Activated naive CD4-positive, alpha-beta T cell treated with Interleukin-2 at 50 U/mL for 16 hours (primary cell): ENCODE measurements at places on chromosomes 6 and 20.

GRCh38 chr6:141541581-141542324, 591.0 kb upstream of the GJE1 start:
- no peak for DNase-seq

DNA sequence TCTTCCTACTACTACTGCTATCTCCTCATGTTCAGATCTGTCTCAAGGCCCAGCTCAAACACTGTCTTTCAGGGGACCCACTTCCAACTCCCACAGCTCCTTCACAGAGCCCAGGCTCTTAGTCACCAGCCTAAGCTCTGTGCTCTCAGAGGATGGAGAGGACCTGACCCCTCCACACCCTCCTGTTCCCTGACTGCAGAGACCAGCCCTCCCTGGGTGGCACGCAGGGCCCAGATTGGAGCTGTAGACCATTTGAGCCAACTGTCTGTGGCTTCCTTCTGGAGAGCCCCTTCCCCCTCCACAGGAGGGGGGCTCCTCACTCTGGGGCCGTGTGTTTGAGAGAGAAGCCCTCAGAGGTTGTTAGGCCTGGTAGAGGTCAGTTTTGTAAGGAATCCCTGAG, 9.8 kb downstream of the SNPH start:
- no peak for DNase-seq

GRCh38 chr20:5727018-5727515, 23.1 kb upstream of the SHLD1 start:
- no peak for DNase-seq

GRCh38 chr6:121305957-121306607, 28.2 kb downstream of the TBC1D32 start:
- DNase-seq = no peak

DNA sequence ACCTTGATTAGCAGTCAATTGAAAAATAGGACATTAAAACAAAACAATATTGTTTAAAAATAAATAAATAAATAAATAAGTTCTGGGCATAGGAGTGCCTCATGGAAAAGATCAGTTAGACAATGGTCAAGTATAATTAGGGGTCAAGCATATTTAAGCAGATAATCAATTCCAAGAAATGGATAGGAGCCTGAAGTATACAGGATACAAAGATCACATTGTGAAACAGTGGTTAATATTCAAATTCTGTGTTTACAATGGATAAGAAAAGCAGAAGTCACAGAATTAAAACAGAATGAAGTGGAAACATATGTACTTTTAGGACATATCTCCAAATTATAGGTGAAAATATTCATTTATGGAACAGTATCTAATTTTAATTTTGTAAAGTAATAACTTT, 1028.6 kb upstream of the CITED2 start:
- no peak for DNase-seq

GRCh38 chr20:51437182-51437924, 105.2 kb downstream of the NFATC2 start:
- no peak for DNase-seq

- no peak for DNase-seq
Observed at GRCh38 chr6:93242049-93242448, 177.3 kb downstream of the EPHA7 start.

GRCh38 chr6:43966374-43966658, 160.9 kb downstream of the MRPL14 start:
- DNase-seq = no peak

DNA sequence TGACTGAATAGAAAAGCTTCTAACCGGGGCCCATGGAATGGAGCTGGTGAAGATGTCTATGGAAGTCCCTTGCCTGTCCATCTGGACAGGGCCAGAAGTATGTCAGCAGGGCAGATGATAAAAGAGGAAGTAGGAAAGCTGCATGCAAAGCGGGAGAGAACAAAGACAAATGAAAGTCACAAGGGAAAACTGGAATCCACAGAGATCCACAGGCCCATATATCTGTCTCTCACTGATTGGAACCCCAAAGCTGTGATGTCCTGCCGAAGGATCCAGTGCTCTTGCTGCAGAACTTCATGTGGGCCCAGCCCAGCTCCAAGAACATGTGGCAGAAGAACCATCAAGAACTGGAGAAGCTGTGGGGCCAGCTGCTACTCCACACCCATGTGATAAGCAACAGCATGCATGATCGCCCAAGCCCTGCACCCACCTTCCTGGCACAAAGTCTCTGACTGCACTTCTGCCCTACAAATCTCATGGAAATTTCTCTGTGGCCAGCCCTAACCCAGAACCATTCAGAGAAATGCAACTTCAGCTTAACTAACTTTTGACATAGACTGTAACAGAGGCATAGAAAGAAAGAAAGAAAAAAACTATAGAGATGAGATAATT, 716.0 kb downstream of the KIF16B start:
- no peak for DNase-seq

DNA sequence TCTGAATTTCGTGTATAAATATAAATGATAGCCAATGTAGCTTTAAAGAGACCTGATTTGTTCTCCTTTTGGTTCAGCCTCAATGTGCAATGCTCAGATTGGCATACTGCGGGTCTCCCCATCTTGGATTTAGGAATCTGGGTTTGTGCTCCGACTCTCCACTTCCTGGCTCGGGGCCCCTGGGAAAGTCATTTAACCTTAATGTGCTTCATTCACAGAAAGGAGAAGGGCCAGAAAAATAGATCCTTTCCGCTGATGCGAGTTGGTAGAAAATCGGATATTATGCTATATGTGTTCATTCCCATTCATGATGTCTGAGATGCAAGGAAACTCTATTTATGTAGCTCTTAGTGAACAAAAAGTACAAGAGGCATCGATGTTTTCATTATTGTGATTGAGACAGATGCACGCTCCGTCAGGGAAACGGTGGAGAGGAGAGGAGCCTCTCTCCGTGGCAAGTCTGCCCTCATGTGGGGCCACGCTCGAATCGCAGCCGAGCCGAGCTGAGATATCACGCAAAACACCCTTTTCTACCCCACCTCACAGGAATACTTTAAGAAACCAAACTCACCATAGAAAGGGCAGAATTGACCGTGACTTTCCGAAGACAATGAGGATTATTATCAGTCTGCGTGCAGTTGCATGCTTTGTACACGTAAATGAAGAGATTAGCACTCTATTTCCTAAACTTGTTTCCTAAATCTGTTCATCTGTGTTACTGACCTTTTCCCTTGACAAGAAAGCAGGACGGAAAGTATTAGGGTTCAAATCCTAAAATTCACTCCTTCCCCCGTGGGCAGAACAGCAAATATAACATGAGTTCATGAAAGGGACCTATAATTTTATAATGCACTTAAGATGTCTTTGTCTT, 136.6 kb downstream of the COL9A1 start:
- peak; percentile 14 for DNase-seq

DNA sequence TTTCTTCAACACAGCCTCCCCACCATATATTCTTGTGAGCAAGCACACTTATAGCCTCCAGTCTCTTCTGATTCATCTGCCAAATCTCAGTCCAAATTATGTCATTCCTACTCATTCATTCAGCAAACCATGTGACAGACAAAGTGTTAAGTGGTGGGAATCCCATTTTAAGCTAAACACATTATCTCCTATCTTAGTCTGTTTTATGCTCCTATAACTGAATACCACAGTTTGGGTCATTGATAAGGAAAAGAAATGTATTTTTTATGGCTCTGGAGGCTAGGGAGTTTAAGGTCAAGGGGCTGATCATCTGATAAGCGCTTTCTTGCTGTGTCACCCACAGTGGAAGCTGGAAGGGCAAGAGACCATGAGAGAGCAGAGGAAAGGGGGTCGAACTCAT, 23.9 kb upstream of the SMIM13 start:
- no peak for DNase-seq

- no peak for DNase-seq
Observed at GRCh38 chr6:35780719-35781118, at the start of gene CLPSL1. Gene CLPSL1 (plus strand): TSS chr6:35781019. CDS start chr6:35781111, 92 bp downstream.

DNA sequence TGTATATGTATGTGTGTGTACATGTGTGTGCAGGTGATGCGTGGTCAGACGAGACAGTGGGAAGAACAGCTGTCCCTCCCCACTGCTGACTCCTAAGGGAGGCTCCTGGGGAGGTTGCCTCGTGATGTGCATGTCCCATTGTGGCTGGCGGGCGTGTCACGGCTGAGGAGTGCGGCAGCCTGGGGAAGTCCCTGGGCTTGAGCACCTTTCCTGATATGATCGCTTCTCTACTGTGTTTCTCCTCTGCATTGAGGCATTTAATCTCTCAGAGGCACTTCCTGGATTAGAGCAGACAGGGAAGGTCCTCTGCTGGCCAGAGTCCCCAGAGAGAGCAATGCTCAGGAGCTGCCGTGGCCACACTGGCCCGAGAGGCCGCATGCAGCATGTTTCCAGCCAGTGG, 11.4 kb downstream of the NPBWR2 start:
- no peak for DNase-seq

DNA sequence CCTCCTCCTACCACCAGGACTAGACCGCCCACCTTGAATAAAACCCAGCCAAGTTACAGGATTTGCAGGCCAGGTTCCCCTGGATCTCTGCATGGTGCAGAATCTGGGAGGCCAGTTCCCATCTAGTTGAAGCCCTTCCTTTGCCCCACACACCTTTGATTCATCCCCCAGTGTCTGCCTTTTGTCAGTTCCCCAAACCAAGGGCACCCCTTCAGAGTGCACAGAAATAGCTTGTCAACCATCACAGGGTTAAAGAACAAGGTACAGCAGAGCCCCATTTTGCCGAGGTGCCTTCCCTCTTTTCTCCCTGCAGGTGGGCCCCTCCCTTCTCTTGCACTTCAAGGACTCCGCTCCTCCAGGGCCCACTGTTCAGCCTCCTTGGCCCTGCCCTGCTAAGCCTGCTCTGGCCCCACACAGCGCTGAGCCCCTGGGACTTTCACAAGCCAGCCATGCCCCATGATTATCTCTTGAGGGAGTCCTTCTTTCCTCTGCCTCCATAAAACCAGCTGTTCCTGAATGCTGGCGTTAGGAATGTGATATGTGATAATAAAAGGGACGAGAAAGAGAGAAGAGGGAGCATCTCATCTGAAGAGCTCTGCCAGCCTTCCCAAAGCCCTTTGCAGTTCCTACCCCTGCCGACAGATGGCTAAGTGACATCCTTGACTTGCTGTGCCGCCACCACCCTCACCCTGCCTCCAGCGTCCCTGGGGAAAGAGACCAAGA, 280.3 kb downstream of the CDC5L start:
- DNase-seq = peak; percentile 49

DNA sequence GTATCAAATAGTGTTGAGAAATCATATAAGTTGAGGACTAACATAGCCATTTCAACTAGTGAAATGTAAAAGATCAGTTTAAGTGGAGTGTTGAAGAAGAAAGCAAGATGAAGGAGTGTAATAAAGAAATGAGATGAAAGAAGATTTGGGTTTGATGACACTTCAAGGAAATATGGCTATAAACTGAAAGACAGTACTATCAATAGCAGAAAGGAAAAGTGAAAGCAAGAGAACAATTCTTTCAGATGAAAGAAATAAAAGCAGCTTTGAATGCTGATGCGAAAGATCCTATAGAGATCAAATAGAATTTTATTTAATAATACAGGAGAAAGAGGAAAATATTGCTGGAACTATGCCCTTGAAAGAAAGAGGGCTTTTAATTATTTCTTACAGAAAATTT, 92.8 kb upstream of the PRSS16 start:
- no peak for DNase-seq

- no peak for DNase-seq
Observed at GRCh38 chr6:76574746-76575145, 502.3 kb upstream of the IMPG1 start.

GRCh38 chr6:86192123-86192522, 549.4 kb upstream of the SYNCRIP start:
- DNase-seq = no peak

DNA sequence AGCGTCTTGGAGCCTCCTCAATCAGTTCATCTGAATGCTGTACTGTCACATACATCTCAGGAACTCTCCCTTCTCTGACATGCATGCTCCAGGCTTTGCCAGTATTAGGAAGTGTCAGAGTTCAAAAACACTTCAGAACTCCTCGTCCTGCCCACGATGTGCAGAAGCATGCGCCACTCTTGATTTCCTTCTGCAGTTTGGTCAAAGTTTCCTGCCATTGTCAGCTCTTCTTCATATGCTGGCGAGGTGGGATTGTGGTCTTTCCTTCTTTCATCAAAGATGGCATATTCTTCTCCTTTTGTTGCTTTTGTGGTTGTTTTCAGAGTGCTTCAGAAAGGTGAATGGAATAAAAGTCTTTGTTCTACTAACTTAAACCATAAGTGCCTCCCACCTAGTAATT, 21.0 kb downstream of the SLC13A3 start:
- no peak for DNase-seq

- peak; percentile 38 for DNase-seq
Observed at GRCh38 chr6:31826793-31827285, 699 bp upstream of the HSPA1B start.

DNA sequence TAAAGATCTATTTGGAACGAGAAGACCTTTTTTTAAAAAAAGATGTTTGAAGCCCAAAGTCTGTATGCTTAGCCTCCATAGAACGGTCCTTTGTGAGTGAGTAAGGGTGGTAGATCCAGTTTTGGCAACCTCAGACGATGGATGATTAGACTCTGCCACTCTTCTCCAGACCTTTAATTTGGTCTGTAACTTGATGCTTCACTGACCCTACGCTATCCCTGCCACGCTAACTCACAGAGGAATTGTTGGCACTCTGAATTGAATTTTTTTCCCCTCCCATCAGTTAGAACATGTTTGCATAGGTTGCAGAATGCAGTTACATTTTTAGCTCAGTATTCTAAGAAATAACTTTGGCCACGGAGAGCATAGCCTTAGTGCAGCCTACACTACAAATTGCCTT, 15.8 kb upstream of the DEK start:
- DNase-seq = no peak

DNA sequence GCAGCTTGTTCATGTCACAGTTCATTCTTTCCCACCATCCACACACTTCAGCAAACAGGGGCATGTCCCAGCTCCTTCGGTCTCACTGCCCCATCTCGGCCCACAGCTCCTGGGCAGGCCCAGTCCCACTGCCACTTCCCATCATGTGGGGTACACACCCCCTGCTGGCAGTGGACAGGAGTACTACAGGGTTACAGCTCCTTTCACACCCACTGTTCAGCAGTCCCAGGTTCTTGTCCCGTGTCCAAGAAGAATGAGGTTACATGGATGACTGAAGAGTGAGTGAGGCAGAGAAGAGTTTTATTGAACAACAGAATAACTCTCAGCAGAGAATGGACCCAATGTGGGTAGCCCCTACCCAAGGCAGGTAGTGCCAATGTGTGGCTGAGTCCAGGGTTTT, 77.8 kb upstream of the SMLR1 start:
- no peak for DNase-seq

DNA sequence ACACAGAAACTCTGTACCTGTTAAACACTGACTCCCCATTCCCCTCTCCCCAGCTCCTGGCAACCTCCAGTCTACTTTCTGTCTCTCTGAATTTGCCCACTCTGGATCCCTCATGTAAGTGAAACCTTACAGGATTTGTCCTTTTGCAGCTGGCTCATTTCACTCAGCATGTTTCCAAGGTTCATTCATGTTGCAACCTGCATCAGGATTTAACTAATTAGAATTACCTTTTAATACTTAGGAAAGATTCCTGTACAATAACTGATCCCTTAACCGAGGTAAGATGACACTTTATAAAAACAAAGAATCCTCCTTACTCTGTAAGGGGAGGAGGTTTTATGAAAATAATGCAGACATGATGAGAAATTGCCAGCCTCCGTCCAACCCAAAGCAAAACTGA, 113.1 kb upstream of the MTHFD1L start:
- DNase-seq = no peak

GRCh38 chr20:59359906-59360725, 59.7 kb downstream of the EDN3 start:
- no peak for DNase-seq

- DNase-seq = peak; percentile 60
Observed at GRCh38 chr20:2986466-2986865, 57.0 kb upstream of the GNRH2 start.

- no peak for DNase-seq
Observed at GRCh38 chr6:118174071-118174470, 267.0 kb downstream of the SLC35F1 start.
